COR-L47 (cell line): ENCODE measurements at places on chromosomes 2 and 18.

DNA sequence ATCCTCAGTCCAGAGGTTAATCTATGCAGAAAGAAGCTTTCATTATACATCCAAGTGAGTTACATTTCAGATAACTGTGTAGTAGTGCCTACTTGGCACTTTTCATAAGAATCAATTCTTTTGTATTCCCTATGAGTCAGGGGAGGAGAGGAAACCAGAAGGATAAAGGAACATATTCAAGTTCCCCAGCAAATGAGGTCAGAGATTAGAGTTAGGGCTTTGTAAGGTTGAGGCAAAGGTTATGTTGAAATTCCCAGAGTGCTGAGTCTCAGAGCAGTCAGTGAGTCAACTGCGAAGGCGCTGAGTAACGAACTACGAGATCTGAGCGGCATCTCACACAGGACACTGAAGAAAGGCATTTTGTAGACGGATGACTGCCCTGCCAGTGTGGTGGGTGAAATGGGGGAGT, 25.1 kb upstream of the ME2 start:
- DNase-seq: no peak

GRCh38 chr2:73451263-73451972, 65.8 kb downstream of the ALMS1 start:
- no peak for DNase-seq

GRCh38 chr2:203201426-203201825, 37.4 kb upstream of the CYP20A1 start:
- no peak for DNase-seq

DNA sequence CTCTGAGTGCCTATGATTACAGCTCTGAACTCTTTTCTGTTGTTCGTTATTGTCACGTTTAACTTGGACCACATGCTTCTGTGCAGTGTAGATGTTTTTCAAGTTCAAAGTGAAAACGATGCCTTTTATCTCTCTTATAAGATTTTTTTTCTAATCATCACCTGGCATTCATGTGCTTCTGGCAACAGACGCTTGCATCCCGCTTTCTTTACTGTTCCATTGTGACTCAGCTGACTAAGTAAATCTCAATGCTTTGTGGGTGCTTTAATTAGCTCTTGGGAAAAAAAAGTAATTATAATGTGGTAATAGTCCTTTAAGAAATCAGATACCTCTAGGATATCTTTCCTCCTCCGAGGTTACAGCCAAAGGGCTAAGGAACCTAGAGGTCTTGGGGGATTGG, 31.2 kb upstream of the RMP24 start:
- DNase-seq: peak; percentile 13

DNA sequence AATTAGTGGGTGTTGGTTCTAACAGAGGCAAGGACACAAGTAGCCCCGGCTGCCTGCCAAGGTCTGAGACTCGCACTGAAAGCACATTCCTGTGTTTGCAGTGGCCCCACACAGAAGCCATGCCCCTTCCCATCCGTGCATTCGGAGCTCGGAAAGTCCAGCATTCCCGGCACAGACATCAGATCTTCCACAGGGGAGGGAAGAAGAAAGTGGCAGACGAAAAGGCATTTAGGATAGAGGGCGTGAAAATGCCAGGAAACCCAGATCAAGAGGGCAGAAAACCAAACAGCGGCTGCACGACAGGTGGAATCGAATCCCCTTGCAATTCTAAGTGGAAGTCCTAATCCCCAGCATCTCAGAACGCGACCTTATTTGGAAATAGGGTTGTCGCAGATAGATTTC, 105.5 kb upstream of the ASB18 start:
- DNase-seq: no peak

DNA sequence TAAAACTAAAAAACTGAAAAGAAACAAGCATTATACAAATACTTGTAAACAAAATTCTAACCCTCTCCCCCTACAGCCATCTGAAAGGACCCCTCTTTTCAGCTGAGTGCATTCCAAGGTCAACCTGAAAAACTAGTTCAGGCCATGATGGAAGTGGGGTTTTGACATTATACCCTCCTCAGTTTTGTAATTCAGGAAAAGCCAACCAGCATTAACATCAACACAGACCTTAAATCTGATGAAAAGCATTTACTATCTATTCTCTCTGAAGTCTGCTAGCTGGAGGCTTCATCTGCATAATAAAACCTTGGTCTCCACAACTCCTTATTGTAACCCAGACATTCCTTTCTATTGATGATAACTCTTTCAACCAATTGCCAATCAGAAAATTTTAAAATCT, 302.2 kb downstream of the CNTNAP5 start:
- no peak for DNase-seq

GRCh38 chr2:19185086-19185485, 173.3 kb downstream of the OSR1 start:
- DNase-seq: no peak

DNA sequence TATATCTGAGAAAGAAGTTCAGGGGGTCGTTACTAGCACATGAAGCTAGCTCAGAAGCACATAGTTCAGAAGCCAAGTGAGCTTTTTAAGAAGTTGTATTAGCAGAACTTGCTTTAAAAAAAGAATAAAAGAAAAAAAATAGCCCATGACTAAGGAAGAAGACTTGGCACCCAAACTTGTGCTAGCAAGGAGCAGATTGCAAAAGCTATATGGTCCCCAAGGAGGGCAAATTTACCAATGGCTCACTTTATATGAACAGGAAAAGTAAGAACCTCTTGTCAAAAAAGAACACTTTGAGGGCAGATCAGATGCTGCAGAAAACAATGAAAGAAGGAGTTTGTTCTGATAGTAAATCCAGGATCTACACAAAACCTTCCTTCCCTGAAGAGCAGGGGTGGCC, 486.5 kb upstream of the ACVR2A start:
- no peak for DNase-seq
